ENCODE measurements at places on chromosomes 4 and X.

- no peak for DNase-seq
Measured at GRCh38 chr4:9880406-9881197, 99.2 kb downstream of the DRD5 start.

DNA sequence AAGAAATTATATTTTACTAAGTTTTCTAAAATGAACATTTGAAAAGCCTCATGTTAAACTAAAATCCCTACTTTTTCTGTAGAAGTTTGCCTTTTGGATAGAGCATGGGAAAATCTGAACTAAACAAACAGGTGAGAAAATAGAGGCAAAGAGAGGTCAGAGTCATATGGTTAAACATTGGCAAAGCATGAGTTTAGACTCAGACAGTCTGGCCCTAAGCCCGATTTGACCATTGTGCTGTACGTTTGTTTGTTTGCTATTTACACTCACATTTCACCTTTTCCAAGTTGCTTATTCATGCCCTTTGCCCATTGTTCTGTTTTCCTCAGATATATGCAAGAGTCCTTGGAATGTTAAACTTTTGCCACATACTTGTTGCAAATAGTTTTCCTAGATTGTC lies 85.4 kb downstream of the TIGD2 start:
- no peak for DNase-seq

DNA sequence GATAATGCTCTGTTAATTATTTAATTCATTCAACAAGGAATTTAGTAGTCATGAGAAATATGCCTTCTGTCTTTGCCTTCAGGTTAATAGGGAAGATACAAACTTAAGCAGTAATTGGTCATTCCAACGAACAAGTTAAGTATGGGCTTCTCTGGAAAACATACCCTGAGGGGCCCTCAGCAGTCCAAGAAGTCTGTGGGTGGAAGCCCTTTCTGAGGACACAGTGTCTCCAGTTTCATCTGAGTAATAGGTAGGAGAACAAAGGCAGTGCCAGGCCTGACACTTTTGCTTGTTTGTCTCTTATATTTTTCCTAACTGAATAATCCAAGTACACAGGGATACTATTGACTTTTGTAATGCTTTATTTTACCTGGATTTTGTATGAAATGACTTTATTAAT lies 262.5 kb downstream of the FBXW7 start:
- DNase-seq = no peak

DNA sequence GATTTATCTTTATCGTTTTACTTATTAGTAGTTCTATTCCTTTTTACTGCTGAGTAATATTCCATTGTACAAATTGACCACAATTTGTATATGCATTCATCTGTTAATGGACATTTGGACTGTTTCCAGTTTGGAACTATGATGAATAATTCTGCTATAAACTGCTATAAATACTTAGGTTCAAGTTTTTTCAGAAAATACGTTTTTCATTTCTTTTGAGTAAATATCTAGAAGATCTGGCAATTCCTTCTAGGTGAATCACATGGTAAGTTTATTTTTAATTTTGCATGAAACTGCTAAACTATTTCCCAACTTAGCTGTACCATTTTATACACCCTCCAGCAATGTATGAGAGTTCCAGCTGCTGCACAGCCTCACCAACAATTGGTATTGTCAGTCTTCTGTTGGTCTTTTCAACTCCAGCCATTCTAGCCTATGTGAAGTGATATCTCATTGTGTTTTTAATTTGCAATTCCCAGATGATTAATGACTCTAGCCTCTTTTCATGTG lies 22.2 kb downstream of the LIN54 start:
- DNase-seq = no peak

DNA sequence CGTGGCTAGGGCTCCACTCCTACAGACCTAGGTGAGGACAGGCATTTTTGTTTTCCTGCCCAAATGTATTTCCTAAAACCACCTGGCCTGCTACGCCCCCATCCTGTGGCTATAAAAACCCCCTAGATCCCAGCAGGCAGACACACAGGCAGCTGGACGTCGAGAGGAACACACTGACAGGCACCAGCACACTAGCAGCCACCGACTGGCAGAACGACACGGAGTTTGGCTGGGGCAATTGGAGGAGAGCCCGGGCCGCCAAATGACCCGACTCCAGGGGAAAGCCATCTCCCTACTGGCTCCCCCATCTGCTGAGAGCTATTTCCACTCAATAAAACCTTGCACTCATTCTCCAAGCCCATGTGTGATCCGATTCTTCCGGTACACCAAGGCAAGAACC lies 516.0 kb downstream of the FSTL5 start:
- DNase-seq = no peak

DNA sequence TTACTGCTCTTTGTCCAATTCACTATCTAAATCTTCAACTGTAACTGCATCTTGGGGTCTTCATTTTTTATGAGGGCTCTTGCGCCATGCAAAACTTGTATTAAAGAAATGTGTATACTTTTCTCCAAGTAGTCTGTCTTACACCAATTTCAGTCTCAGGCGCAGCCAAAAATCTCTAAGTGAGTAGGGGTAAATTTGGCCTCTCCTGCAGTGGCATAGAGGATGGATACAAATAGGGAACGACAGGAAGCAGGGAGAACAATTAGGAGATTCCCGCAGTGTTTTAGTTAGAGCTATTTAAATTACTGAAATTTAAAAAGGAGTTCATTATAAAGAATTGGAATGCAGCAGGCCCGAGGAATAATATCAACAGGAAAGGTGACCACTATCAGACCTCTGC lies 30.2 kb downstream of the DMP1 start:
- no peak for DNase-seq

- DNase-seq = no peak
Measured at GRCh38 chr4:187908079-187908561, 87.5 kb upstream of the ZFP42 start.

GRCh38 chrX:107206697-107207065 lies 270 bp downstream of the DNAAF6 start:
- DNase-seq = no peak

- DNase-seq = no peak
Measured at GRCh38 chrX:20451929-20452328, 185.2 kb upstream of the RPS6KA3 start.

GRCh38 chr4:55330241-55330640 lies 15.8 kb upstream of the SRD5A3 start:
- DNase-seq = no peak

GRCh38 chr4:25065431-25065858 lies 34.7 kb upstream of the LGI2 start:
- DNase-seq = no peak

DNA sequence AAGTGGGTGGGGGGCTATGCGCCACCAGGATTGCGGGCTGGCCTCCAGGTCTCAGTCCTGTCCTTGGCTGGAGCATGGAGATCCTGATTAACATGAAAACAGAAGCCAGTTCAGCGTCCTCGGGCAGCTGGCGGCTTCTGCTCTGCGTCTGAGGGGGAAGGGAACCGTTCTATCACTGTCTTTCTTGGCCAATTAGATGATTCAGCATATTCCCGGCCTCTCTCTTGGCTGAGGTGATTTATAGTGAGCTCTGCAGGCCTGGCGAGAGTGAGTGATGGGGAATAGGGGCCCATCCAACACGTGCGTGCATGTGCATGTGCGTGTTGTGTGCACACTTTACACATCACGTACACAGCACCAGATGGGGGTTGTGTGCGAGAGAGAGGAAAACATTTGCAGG lies 145.8 kb upstream of the ATP6AP2 start:
- DNase-seq = no peak

DNA sequence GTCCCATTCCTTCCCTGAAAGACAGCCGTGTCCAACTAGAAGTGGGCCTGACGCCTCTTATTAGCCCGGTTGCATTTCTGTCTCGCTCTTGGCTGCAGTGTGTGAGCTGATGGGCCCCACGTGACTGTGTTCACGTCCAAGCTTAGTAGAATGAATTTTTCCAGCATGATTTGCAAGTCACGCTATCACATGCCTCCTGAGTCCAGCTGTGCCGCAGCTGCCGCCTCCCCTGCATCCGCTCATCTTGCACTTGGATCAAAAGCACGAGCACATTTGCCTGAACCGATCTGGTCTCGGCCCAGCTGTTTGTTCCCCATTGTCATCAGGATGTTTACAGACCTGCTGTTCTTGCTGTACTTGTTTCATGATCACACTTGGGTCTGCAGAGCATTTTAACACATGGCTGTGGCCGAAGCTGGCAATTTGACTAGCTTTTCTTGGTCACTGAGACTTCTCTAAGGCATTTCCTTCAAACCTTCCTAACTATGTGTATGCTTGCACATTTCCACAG lies 126.5 kb downstream of the KIT start:
- DNase-seq = no peak

DNA sequence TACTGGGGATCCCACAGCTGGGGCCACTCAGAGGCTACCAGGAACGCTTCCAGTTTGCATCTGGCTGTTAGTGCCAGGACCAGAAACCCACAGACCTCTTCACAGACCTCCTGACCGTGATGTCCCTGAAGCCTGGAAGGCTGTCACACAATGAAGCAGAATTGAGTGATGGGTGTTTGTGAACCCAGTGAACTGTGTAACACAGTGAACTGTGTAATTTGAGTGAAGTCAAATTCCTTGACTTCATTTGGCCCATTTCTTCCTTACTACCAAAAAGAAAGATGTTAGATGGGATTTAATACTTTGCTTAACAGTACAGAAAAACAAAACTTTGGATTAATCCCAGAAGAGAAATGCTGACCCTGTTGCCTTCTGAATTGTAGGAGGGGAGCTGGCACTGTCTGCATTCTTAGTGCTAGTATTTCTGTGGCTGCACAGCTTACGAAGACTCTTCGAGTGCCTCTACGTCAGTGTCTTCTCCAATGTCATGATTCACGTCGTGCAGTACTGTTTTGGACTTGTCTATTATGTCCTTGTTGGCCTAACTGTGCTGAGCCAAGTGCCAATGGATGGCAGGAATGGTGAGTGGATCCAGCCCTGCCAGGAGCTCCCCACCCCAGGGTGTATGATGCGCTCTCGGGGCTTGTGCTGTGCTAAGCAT lies 17.8 kb downstream of the SRD5A3 start:
- no peak for DNase-seq

DNA sequence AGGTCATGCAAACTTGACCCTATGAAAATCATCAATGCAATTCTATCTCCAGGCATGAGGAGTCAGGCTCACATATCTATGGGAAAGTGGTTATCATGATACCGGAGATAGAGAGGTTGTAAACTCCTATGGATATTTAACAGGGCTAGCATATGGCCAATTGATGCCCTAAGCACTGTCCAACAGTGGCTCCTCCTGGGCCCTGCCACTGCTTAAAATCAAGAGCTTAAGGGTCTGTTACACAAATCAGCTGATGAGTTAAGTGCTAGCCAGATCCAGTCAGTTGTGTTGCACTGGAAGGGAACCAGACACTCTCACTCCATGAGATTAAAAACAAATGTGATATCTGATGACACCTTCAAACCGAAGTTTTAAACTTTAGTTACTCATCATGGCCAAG lies 337.6 kb downstream of the STIM2 start:
- DNase-seq = no peak

GRCh38 chr4:11801466-11802446 lies 373.1 kb upstream of the HS3ST1 start:
- DNase-seq = no peak

DNA sequence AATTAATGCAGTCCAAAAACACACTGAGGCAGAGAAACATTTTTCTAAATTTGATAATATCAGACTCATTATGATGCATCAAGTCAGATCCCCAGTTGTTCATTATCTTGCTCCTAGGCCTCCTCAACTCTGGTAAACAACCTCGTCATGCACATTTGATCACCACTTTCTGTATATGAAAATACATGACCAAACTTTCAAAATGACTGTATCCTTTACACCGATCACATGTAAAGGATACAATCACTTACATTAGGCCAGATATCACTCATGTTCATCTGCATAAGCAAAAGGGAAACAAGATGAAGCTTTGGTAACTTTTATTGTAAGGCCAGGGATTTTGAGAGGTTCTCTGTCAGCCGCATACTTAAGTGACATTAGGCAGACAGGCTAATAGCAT lies 99.4 kb upstream of the IL1RAPL1 start:
- no peak for DNase-seq

DNA sequence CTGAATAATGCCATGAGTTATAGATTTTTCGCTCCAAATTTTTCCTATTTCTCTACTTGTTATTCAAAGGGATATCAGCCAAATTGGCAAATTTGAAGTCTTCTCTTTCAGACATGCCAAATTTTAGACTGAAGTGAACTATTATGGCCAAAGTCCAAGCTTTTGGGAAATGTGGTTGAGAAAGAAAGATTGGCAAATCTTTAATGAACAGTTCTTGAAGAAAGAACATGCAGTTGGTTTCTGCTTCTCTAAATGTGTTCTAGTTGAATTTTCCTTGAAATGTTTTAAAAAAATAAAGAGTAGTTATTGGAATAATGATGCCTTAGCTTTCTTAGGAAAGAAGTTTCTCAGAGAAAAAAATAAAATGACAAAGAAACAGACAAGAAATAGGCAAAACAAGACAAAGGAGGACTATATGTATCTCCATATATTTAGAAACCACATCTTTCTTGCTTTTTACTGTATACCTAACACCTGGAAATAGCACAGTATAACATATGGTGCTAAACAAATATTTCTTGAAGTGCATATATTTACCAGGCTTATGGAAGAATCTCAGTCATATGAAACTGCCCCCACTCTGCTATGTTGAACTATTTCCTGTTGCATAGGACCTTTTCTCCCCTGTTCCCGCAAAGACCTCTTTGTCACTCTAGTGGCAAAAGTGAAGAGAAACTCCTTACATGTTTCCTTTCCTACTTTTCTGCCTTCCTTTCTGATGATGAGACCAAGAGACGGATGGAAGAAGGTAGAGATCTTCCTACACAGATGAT lies 250.0 kb downstream of the ARHGAP24 start:
- no peak for DNase-seq

DNA sequence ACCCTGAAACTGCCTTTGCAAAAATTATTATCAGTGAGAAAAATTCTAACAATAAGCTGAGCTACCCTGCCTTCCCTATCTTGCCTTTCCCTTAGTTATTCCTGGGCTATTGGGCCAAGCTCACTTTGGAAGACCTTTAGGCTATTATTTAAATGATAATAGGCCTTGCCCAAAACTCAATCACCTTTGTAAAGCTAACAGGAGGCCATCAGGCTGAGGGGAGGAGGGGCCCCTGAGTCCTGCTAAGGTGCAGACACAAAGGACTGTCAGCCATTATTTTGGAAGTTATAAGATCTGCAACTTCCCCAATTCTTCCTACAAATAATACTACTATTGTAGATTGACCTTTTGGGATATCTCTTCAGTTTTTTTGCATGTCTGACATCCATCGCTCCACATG lies 278.8 kb upstream of the DIAPH2 start:
- DNase-seq = no peak

DNA sequence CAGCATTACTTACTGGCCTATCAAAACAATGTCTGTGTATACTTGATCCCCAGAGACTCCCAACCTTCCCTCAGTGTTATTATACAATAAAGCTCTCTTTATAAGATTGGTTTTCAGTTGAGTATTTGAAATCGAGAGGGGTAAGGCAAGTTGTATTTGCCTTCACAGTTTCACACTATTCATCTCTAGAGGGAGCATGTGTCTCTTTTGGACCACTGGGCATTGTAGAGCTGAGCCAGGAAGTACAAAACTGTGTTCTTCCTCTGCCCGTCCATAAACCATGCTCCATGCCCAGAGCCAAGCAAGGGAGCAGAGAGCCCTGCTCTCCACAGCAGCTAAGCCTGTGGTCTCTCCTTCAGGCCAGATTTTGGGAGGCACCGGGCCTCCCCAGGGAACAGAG lies 61.5 kb upstream of the HHIP start:
- no peak for DNase-seq
